MCF 10A (cell line): ENCODE measurements at places on chromosomes 3 and 15. TPM values are rescaled to one million over a fixed set of nuclear protein-coding genes. Genes with fewer than 3 reads are reported as not detected.
A peak's percentile ranks its signal among the peaks of the same experiment; 100 is the strongest.

DNA sequence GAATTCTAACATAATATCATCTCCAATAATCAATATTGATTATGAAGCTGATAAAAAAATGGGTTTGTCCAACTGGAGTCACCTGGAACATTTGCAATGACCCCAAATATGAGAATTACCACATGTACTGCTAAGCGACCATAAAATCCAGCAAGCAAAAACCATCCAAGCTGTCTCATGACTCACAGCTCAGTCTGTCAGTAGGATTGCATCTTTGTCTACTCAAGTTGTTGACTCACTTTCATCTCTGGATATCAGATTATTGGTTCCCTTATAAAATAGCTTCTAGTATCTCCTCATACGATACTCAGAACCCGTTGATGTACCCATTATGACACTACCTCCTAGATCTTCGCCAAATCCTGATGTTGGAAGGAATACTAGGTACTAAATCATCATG, 209.8 kb upstream of the ATP11B start:
- H3K4me3 ChIP-seq = no peak overlapping the region
- H3K4me1 ChIP-seq = no peaks in the 10 kb centered on the region
- H3K27ac ChIP-seq = no peak overlapping the region
- peak; percentile 11 for DNase-seq

GRCh38 chr15:70762469-70763119, 764 bp downstream of the UACA start:
- H3K27ac ChIP-seq = peak overlapping the region; percentile 85
- H3K36me3 ChIP-seq = no peaks in the 10 kb centered on the region
- peaks cover 20% of the 10 kb centered on the region for H3K4me1 ChIP-seq
- DNase-seq = peak; percentile 75
- H3K27me3 ChIP-seq = no peaks in the 10 kb centered on the region

GRCh38 chr15:78662028-78662427, 21.0 kb upstream of the CHRNB4 start:
- no peaks in the 10 kb centered on the region for H3K27me3 ChIP-seq
- no peaks in the 10 kb centered on the region for H3K4me1 ChIP-seq
- no peak overlapping the region for H3K4me3 ChIP-seq
- H3K36me3 ChIP-seq = no peaks in the 10 kb centered on the region

WDR49 gene
- total RNA-seq = 0.54 and 0.98 TPM in 2 replicates

DNA sequence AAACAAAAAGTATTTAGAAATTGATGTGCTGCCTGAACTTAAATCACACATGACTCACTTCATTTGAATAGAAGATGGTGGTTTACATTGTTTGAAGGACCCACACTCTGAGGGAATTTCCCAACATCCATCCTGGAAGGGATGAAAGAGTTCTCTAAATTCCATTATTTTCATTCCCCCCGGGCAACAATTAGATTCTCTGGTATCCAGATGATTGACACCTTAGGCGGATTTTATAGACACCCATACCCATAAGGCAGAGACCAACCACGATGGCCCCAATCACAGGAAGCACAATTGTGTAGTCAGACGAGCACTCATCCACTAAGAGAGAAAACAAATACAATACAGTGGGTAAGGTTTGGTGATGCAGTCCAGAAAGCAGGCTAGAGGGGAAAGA, 24.6 kb upstream of the MCCC1 start:
- no peak overlapping the region for H3K4me3 ChIP-seq
- H3K4me1 ChIP-seq = no peaks in the 10 kb centered on the region
- peak; percentile 77 for DNase-seq
- no peak overlapping the region for H3K27ac ChIP-seq
- H3K27me3 ChIP-seq = no peaks in the 10 kb centered on the region
- H3K36me3 ChIP-seq = no peaks in the 10 kb centered on the region
